Bone marrow (tissue), 2 donors: ENCODE measurements at places on chromosomes 3 and 15.

DNA sequence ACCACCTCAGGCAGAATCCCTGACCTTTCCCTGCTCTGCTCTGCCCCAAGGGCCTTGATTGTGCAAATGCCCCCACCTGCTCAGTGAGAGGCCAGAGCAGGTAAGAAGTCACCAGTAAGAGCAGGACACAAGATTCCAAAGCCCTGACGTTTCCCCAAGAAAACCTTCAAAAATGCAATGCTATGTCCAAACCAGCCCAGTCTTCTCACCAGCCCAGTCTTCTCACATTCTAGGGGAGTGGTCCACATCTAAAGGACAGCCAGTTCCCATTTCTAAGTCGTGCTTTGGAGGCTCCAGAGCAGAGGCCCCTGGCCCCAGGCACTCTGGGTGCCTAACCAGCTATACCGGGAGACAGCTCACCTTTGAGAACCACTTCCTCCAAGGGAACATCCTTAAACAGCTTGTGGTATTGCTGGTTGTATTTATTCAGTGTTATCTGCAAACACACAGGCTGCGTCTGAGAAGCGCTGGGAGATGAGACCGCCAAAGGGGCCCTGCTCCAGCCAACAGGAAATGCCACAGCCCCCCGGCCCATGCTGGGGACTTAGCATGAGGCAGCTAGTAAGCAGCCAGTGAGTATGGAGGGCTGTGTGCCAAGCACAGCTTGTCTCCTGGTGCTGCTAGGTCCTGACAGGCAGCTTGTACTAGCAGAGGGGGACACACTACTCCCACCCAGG is 29.3 kb downstream of the GRAMD2A start:
- no peak for DNase-seq

GRCh38 chr3:179133575-179133974 is 14.6 kb upstream of the PIK3CA start:
- DNase-seq = no peak

GRCh38 chr3:147669077-147669476 is 259.9 kb downstream of the ZIC1 start:
- DNase-seq = no peak

DNA sequence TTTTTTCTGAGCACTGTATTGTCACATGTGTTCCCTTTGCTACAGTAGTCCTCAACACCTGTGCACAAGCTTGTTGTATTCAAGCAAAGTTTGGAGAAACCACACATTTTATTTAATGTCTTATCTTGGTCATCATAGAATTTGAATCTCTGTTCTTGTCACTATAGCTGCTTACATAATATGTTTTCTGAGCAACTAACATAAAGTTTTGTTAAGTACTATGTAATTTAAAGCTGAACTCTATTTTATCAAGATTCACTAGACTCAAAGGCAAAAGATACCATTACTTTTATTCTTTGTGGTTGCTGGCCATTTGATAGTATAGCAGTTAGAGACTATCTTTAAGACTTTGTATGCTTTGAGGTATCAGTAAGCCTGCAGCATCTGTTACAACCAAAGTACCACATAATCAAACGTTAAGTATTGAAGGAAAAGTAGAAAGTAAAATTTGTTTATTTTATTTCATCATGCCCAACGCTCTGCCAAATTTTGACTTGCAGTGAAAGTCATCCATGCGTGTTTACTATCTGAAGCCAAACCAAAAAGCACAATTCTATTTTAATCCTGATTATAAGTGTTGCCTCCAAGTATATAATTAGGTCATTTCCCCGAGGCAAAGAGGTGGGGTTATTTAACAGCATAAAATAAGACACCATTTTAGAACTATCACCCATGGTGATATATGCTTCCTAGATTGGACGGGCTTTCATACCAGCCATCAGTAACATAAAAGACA is 10.3 kb upstream of the ABHD10 start:
- DNase-seq = no peak

DNA sequence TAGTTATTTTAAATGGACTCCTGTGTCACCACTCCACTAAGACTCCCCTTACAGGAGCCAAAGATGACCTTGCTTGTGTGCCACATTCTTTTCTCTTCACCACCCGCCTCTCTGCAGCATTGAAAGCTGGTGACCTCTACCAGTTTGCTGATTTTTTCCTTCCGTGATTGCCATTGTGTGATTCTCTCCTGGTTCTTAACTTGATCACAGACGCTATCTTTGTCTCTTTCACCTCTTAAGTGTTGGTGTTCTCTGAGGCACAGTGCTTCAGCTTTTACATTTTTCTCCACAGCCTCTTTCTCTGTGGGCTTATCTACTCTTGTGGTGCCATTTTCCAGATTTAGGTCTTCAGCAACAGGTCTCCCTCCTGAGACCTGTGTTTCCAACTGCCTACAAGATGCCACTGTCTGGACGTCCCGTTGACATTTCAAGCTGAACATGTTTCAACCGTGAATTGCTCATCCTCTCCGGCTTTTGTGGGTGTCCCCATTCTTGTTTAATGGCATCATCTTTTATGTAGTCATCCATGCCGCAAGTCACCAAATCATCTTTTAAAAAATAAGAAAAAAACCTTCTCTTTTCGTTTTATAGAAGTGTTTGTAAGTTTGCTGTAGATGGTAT is 26.5 kb downstream of the IQGAP1 start:
- DNase-seq = no peak

DNA sequence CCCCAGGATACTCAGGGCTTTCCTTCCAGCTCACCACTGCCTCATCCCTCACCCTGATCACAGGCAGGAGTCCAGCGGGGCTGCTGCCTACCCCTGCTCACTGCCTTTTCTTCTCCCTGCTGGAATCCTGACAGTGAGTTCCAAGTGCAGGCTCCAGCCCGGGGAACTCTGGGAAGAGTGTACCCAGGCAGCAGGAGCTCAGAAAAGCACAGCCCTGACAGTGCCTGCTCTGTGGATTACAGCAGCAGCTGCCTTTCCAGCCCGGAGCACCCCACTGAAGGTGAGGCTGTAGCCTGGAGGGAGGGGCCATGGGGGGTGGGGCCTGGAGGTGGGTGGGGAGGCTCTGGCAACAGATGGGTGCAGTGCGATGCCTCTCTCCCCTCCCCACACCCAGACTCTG is 6.1 kb upstream of the JMJD7 start:
- no peak for DNase-seq

DNA sequence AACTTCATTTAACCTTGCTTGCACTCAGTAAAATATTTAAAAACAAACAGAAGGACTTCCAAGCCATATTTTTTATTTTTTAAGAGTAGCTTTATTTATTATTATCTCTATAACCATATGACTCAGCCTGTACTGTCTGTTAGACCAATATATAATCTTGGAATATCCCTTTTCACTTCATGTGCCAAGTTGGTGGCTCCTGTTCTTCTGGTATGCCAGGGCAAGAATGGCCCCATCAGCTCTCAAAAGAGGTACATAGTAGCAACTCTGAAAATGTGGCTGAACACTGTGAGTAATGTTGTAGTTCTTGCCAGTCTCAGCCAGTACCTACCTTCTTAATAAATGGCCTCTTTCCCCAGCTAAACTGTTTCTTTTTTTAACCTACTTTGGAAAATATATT is 257.0 kb upstream of the UBE2E1 start:
- DNase-seq = no peak

DNA sequence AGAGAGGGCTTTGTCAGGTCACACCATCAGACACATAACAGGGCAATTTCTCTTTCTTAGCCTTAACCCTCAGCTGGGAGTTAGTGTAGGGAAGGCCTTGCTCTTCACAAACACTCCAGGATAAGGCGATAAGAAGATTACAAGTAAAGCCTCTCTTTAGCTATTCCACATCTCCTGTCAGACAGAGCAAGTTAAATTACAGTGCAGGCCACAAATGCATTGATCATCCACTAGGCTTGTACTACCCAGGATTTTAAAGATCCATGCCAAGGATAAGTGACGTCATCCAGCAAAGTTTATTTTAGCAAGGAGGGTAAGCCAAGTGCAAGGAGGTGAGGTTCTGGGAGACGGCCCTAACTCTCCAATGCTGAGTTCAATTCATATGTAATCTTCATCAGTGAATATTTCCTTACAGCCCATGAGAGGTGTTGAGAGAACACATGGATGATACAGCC is 890.6 kb upstream of the NR2F2 start:
- DNase-seq = no peak

- no peak for DNase-seq
These were observed 22.5 kb upstream of the CLK3 start for GRCh38 chr15:74593122-74593521.

GRCh38 chr15:100383302-100384107 is 41.7 kb upstream of the ADAMTS17 start:
- no peak for DNase-seq

DNA sequence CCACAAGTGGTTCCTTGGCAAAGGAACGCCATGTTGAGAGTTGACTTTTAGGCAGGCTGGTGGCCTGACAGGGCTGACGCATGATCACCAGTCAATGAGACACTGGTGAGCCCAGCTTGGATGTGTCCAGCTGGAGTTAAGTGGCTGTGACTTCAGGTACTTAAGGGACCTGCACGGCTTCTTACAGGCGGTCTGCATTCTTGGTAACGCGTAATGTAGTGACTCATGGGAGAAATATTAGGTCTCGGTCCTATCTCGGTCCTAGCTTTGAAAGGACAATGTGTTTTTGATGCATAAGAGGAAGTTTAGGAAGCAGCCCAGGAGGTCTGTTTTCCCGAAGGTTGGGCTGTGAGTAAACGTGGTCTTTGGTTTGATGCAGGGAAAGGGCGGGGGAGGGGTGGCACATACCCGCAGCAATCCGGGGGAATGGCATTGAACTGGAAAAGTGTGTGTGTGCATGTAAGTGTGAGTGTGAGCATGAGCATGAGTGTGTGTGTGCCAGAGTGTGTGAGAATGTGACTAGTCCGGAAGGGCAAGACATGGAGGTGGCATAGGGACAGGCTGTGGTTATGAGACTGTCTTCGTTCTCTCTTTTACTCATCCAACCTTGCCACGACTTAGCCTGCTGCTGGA is 55.3 kb downstream of the FAM43A start:
- DNase-seq = no peak

- no peak for DNase-seq
These were observed 635.0 kb downstream of the TBL1XR1 start for GRCh38 chr3:176562331-176562730.

- no peak for DNase-seq
These were observed 87.9 kb downstream of the ITPR1 start for GRCh38 chr3:4581124-4581424.

GRCh38 chr3:127406309-127407025 is 118.6 kb upstream of the PRR20G start:
- DNase-seq = no peak

- no peak for DNase-seq
These were observed 62.7 kb upstream of the MFGE8 start for GRCh38 chr15:88975891-88976290.

GRCh38 chr3:22966349-22966748 is 236.8 kb upstream of the UBE2E2 start:
- no peak for DNase-seq

GRCh38 chr3:104520228-104520655 is 846.5 kb upstream of the ALCAM start:
- DNase-seq = no peak

- no peak for DNase-seq
These were observed 125.1 kb downstream of the GABRG3 start for GRCh38 chr15:27095886-27096624.

- DNase-seq = peak; percentile 57
These were observed 351.0 kb downstream of the MCTP2 start for GRCh38 chr15:94582368-94582767.

DNA sequence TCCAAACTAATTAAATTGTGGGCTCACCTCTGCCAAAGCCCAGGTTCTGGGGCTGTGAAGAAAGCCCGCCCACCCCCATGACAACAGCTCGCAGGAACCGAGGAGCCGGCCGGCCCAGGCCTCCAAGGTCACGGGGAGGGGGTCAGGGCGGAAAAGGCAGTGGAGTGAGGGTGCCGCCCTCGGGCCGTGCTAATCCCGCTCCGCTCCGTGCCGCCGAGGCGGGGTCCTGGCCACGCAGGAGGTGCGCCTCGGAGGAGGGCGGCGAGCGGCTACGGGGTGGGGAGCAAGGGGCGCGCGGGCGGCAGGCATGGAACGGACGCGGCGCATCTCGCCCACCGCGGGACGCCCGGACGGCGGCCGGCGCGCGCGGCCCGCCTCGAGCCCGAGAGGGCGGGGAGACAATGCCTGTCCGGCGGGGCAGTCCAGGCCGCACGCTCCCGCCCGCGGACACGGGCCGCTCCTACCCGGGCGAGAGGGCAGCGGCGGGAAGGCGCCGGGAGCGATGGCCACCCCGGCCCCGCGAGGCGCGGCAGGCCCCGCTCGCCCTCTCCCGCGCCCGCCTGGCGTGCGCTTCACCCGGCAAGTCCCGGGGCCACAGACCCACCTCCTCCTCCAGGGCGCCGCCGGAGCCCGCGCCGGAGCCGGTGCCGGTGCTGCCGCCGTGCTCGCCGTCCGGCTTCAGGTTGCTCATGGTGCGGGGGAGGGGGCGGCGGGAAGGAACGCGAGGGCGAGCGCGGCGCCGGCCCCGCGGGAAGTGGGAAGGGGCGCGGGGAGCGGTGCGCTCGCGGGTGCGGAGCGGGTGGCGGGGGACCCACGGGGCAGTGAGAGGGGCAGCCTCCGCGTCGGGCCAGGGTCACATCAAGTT is 528 bp downstream of the RBPMS2 start:
- no peak for DNase-seq

- DNase-seq = no peak
These were observed 93.9 kb downstream of the PCCB start for GRCh38 chr3:136343873-136344555.

DNA sequence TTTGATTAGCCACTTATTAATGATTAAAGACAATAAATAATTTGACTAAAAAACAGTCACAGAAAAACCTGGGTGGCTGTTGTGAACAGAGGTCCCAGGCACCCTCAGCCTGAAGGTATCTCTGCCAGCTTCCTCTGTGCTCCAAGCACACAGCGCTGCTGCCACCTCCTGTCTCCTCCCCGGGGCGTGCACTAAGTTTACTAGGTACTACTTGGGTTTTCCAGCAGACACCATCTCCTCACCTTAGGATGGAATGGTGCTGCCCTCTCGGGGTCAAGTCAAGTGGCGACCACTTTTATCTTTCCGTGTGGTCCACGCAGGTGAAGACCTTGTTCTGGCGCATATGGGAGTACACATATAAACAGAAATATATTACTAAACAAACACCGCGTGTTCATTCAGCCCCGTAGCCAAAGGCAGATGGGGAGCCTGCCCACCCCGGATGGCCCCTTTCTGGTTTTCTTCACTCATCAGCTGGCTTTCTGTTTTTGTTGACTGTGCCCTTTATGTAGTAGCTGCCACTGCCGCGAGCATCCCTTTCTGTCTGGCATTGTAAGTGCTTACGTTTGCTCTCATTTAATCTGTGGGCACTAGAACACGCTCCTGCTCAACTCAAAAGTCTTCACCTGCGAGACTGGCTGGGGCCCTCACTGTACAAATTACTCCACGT is 128.0 kb downstream of the LRIG1 start:
- DNase-seq = no peak

GRCh38 chr15:39313467-39313866 is 267.4 kb upstream of the THBS1 start:
- no peak for DNase-seq

- no peak for DNase-seq
These were observed 16.5 kb upstream of the MUSTN1 start for GRCh38 chr3:52851348-52851747.

GRCh38 chr3:96619475-96619874 is 194.9 kb upstream of the EPHA6 start:
- DNase-seq = no peak
